ENCODE measurements at places on chromosomes 13 and 19.

GRCh38 chr13:68047889-68048288 lies 817.8 kb upstream of the PCDH9 start:
- DNase-seq: no peak

DNA sequence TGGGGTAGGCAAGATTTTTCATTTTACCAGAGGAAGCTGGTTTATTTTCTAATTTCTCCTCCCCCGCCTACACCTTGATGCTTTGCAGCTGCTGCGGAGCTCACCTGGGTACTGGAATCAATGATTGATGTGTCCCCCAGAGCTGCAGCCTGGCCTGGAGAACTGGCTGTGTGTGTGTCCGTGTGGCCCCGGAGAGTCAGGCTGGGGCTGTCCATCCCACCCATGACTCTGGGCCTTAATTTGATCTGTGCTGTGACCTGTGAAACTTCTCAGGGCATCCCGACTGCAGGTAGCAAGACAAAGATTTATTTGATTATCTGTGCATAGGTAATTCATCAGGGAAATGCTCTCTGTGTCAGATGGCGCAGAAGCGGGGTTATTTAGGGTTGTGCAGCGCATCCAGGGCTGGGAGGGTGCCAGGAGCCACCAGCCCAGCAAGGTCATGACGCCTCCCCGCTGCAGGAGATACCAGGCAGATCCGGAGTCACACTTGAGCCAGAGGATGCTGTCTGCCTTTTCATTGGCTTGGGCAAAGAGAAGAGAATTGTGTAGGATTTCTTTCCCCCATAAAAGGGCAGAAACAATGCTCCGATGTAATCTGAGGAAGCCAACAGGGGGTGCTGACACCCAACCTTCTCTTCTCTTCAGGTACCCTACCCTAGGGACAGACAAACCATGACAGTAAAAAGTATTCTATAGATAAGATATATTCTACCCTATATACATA lies 346.6 kb downstream of the TSHZ3 start:
- no peak for DNase-seq

GRCh38 chr13:40026174-40026585 lies 370.7 kb downstream of the COG6 start:
- no peak for DNase-seq

DNA sequence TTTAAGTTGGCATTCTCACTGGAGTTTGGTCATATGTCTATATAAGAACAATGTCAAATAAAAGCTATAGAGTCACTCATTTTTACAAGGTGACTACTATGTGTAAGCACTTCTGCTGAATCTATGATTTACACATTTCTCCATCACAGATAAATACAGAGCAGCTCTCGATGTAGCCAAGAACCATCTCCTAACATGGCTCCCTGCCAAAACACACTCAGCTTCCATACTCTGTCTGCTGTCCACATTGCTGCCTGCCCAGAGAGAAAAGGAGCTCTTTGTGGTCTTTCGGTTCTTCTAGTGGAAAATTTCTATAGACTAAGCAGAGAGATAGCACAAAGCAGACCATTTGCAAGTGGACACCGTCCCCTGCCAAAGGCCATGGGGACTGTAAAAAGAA lies 190.9 kb upstream of the KLF12 start:
- DNase-seq: no peak

DNA sequence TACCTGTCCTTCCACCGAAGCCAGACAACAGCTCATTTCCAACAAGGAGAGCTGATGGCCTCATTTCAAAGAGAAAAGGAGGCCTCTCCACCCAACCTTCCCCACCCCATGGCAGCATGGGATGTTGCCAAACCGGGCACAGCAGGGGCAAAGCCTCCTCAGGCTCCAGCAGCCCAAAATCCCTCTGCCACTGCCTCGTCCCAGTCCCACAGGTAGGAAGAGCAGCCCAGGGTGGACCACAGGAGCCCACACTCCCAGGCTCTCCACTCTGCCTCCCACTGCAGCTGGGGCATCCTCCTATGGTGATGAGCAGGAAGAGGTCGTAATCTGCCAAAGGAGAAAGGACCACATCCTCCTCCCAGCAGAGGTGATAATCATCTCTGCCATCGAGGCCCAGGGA lies 50.9 kb downstream of the PEPD start:
- DNase-seq: no peak

DNA sequence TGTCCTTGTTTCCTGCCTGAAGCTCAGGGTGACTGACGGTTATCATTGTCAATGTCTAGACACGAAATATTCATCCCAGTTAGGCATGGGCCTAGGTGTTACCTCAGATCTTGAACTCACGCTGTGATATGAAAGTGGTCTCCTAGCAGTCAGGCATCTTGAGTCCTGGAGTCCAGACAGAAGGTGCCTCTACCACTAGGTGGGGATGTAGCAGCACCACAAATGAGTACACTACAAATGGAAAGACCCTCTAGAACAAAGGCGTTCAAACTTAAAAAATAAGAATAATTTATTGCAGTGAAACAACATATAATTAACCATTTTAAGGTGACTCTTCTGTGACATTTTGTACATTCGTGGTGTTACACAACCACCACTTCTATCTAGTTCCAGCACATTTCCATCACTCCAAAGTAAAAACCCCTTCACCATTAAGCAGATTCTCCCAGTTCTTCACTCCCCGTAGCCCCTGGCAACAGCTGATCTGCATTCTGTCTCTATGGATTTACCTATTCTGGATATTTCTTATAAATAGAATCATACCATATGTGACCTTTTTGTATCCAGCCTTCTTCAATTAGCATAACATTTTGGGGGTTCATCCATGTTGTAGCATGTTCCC lies 11.9 kb upstream of the FRY start:
- peak; percentile 11 for DNase-seq

DNA sequence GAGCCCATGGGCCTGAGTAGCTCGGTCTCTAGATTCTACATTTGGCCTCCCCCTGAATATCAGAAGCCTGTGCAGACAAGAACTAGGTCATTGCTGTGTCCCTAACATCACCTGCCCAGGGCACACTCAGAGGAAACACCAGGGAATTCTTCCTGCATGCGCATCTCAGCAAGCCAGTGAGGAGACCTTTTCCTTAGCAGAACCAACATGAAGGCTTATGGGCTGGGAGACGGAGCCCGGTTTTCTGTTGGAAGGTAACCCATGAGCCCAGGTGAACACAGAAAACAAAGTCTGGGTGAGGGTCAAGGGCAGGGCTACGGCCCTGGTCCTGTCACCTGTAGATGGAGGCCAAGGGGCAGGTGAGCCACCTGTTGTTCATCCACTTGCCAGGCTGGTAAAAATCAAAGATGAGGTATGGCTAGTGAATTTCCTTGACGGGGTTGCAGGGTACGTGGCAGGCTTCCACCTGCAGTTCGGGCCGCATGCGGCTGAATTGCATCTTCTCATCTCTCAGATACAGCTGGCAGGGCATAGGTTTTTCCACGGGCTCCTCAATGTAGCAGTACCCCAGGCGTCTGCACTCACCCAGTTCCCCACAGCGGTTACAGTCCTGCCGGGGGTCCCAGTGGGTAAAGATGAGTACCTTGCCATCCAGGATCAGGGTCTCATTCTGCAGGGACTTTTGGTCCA lies 3.6 kb upstream of the FAM187B start:
- no peak for DNase-seq

DNA sequence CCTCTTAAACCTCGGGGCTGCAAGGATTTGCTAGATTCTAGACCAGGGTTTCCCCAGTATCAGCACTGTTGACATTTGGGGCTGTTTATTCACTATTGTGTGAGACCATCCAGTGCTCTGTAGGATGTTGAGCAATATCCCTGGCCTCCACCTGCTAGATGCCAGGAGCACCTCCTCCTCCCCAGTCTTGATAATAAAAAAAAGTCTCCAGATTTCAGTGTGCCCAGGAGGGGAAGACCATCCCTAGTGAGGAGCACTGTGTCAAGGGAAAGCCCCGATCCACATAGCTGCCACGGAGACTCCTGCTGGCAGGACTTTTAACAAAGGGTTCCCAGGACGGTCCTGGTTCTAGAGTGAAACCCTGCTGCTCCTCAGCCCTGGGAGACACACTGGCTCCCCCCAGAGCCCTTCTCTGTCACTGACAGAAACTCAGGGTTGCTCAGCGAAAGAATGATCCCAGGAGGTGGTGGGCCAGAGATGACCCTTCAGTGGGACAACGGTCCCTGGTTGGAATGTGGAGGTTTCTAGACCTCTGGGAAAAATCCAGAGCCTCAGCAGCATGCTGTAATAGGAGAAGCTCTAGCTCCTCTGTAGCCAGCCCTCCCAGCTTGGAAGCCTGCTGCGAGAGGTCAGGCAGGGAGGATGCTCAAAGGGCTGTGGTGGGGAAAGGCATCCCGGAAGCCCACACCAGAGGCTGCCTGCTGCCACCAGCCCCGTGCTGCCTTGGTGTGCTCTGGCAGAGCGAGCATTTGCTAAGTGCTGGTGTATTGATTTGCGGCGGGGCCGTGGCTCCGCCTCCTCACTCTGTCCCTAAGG lies 20.3 kb downstream of the LYL1 start:
- no peak for DNase-seq

DNA sequence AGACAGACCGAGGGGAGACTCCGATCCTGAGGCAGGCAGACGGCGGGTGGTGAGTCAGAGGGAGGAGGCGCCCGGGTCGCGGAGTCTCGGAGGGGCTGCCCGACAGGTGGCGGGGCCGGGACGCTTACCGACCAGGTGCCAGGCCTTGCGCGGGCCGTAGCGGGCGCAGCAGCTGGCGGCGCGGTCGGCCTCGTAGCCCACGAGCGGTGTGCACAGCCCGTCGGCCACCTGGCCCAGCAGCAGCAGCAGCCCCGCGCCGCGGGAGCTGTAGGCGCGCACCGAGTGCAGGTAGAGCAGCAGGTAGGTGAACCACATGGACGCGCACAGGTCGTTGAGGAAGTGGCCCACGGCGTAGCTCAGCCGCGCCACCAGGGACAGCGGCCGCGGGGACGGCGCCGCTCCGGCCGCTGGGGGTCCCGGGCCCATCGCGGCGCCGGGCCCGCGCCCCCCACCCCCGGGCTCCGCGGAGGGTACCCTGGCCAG lies 367 bp downstream of the MFSD12 start:
- DNase-seq: peak; percentile 45

DNA sequence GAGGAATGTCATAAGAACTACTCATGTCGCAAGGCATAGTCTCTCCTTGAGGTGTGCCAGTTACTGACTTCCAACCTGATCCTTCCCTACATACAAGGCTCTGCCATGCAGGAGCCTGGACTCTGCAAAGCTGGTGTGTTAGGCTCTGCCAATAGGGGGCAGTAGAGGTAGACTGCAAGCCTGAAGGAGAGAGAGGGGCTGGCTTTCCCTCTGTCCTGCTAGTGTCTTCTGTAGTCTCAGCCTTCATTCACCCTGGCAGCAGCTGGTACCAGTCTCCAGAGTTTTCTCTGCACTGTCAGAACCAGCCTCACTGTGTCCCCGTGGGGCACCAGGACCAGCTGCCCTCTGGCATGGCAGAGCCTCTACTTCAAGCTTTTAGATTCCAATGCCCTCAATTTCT lies 14.5 kb downstream of the SHISA2 start:
- DNase-seq: no peak

DNA sequence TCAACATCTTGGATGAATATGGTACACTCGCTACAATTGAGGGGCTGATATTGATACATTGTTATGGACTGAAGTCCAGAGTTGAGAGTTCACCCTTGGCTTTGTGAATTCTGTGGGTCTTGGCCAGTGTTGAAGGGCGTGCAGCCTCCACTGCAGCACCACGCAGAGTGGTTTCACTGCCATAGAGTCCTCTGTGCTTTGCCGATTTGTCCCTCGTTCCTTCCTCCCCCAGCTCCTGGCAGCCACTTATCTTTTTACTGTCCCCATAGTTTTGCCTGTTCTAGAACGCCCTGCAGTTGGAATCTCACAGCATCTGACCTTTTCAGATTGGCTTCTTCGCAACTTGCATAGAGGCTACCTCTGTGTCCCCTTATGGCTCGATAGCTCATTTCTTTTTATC lies 57.3 kb upstream of the IRS2 start:
- no peak for DNase-seq

DNA sequence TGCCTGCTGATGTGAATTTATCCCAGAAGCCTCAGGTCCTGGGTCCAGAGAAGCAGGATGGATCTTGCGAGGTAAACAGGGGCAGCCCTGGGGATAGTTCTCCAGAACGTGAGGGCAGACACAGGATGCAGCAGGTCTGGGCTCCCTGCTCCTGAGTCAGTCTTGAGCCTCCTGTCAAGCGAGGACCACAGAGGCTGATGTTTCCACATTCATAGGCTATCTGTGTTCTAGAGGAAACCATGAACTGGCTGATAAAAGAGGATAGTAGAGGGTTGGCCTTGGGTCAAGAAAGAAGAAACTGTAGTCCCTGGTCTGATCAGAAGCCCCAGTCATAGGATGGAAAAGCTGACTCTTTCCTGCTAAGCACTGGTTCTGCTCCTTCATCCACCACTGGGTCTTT lies 2.2 kb downstream of the ZNF175 start:
- no peak for DNase-seq

All from effector CD8-positive, alpha-beta T cell (primary cell).